ENCODE measurements at places on chromosomes 3 and 15. TPM values are rescaled to one million over a fixed set of nuclear protein-coding genes. Genes with fewer than 3 reads are reported as not detected.

Gene GJD2
- total RNA-seq = 6.5 TPM

Gene MGLL
- 31.4 TPM for total RNA-seq

Gene A4GNT
- total RNA-seq = not detected

Gene LRRIQ4
- total RNA-seq = 0.82 TPM

Gene FETUB
- total RNA-seq = not detected

Gene RHOV
- total RNA-seq = 9.4 TPM

Gene GPR62
- 0.41 TPM for total RNA-seq

Gene COL6A5
- total RNA-seq = under 0.01 TPM

Gene STAG1
- 92.5 TPM for total RNA-seq

Gene CLRN1
- total RNA-seq = not detected

Gene SUCNR1
- 0.41 TPM for total RNA-seq

DNA sequence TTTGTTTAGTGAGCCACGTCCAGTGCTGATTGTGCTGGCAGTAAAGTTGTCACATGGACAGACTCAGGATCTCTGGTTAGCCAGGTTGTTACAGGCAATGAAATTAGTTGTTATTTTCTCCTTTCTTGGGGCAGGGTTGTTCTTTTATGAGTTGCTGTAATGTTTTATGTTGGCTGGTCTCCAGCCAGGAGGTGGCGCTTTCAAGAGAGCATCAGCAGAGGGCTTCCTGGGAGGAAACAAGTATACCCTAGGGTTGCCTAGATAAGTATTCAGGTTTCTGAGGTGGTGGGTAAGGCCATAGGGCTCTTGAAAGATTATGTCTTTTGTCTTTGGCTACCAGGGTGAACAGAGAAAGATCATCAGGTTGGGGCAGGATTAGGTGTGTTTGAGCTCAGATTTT, 14.5 kb upstream of the CFAP20DC start:
- DNase-seq = no peak

GRCh38 chr15:38205526-38206272, 46.9 kb upstream of the SPRED1 start:
- DNase-seq = no peak

- no peak for DNase-seq
These were observed 99.5 kb downstream of the SNRPN start for GRCh38 chr15:25054329-25054728.

- no peak for DNase-seq
These were observed 81.1 kb downstream of the BTD start for GRCh38 chr3:15682561-15683185.

GRCh38 chr3:4805662-4806061, 173.6 kb upstream of the BHLHE40 start:
- no peak for DNase-seq

DNA sequence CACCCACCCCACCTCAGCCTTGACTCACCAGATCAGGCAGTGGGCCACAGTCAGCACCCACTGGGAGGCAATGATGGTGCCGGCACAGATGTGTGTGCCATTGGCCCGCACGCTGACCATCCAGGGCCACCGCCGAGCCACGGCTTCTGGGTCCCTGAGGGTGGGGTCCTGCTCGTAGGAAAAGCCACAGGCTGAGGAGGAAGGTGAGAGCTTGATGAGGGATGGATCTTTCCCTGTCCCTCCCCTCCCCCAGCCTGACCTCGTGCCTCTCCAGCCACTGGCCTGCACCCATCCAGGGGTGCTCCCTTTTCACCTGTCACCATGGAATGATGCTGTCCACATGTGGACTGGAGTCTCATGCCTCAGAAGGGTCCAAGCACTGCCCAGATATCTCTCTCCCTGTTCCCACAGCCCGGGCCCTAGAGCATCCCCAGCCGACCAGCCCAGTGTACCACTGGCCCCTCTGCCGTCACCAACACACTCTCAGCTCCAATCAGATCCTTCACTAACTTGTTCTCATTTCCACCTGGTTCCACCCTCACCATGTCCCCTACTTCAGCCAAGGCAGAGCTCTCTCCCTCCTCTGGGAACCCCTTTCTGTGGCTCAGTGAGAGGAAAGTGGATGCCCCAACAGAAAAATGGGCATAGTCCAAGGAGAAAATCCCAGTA, 2.0 kb downstream of the PRSS50 start:
- DNase-seq = no peak

DNA sequence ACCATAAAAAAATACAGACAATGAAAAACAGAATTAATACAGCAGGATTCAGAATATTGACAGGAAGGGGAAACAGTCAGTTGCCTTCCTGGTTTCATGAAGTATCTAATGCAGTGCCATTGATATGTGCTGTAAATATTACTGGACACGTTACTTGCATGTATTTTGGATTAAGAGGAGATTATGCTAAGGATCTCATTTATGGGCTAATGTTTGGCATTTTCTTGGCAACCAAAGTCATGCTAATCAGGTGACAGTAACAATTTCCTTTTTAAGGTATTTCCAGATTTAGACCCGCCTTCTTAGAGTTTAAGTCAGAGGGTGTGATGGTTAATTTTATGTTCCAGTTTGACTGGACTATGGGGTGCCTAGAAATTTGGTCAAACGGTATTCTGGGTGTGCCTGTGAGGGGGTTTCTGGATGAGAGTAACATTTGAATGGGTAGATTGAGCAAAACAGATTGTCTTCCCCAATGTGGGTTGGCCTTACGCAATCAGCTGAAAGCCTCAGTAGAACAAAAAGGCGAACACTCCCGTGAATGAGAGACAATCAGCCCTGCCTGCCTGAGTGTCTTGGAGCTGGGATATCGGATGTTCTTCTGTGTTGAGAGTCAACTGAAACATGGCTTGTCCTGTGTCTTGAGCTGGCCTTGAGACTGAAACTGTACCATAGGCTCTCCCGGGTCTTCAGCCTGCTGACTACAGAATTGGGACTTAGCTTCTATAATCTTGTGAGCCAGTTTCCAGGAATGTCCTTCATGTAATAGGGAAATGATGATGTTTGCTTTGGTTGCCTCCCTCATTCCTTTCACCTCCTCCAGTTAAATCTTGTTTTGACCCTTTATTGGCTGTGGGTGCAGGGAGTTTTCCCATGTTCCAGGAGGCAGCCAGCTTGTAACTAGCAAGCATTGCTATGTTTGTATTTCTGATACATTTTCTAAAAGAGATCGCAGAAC, 10.5 kb downstream of the SQOR start:
- no peak for DNase-seq

DNA sequence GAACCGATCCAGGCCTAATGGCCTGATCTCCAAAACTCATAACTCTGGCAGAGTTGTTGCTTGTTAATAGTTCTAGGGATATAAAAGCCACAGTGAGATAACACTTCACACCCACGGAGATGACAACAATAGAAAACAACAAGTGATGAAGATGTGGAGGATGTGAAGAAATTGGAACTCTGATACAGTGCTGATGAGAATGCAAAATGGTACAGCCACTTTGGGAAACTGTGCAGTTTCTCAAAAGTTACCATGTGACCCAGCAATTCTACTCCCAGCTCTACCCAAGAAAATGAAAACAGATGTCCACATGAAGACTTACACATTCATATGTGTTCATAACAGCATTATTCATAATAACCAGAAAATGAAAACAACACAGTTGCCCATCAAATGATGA, 3.8 kb downstream of the CMTM7 start:
- DNase-seq = no peak

- no peak for DNase-seq
These were observed 38.4 kb downstream of the NDUFB4 start for GRCh38 chr3:120634539-120634938.

DNA sequence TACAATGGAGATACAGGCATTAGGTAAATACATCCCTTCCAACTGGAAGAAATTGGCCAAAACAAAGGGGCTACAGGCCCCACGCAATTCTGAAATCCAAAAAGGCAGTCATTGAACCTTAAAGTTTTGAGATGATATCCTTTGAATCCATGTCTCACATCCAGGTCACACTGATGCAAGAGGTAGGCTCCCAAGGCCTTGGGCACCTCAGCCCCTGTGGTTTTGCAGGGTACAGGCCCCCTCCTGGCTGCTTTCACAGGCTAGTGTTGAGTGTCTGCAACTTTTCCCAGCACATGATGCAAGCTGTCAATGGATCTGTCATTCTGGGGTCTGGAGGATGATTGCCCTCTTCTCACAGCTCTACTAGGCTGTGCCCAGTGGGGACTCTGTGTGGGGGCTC, 766.7 kb downstream of the ZBBX start:
- no peak for DNase-seq

- no peak for DNase-seq
These were observed 94.1 kb downstream of the SENP2 start for GRCh38 chr3:185680231-185680630.

- DNase-seq = no peak
These were observed 44.1 kb upstream of the CMTM7 start for GRCh38 chr3:32347343-32348125.

DNA sequence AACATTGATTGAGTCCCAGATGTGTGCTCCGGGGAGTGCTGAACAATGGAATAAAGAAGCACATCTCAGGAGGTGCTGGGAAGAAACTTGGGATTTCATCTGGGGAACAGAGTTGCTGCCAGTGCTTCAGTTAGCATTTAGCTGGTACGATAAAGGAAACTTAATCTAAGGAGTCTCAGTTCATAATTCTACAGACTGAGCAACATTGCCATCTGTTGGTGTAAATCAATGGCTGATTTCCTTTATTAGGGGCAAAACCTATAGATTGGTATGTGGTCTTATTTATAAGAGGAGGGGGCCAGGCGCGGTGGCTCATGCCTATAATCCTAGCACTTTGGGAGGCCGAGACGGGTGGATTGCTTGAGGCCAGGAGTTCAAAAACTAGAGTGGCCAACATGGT, 8.9 kb downstream of the MKRN2OS start:
- DNase-seq = no peak

GRCh38 chr3:180358179-180358578, 243.8 kb upstream of the TTC14 start:
- DNase-seq = no peak

DNA sequence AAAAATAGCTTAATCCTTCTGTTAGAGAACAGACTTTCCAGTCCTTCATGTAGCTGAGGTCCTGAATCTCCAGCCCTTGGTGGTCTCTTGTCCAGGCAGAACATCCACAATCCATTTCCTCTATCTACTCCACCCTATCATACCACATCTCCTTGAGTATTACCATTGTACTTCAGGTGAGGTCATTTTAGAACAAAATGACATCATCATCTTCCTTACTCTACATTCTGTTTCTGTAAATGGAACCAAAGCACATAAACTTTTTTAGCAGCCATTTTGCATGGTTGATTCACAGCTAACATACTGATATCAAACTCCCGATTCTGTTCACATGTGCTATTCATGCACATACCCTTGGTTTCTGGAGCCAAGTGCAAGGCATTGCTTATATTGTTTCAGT, 112.4 kb downstream of the C3orf70 start:
- DNase-seq = no peak

GRCh38 chr3:139561959-139562676, 22.6 kb upstream of the RBP1 start:
- no peak for DNase-seq

- DNase-seq = no peak
These were observed 436.4 kb downstream of the SHQ1 start for GRCh38 chr3:72411843-72412242.

GRCh38 chr3:111277226-111277625, 205.6 kb downstream of the NECTIN3 start:
- no peak for DNase-seq

- DNase-seq = no peak
These were observed 260.4 kb upstream of the P2RY1 start for GRCh38 chr3:152574461-152575079.

- DNase-seq = no peak
These were observed 41.3 kb downstream of the MYH15 start for GRCh38 chr3:108469126-108469525.

DNA sequence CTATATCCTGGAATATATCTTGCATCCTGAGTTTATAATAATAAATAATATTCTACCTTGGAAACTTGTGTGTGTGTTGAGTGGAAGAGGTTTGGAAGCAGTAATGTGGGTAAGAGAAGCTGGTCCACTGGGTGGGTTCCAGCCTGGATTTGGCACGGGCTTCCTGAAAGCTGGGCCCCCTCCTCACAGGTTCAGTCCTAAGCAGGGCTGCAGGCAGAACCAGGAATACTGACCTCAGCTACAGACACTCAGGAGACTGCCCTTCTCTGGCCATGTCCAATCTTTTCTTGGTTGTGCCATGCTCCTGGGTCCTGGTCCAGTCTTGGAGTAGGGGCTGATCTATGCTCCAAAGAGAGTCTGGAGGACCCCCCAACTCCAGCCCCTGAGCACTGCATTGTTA, 4.5 kb downstream of the MYD88 start:
- DNase-seq = no peak

- no peak for DNase-seq
These were observed 11.0 kb upstream of the ARL14 start for GRCh38 chr3:160665784-160666526.

- no peak for DNase-seq
These were observed 115.9 kb downstream of the DCLK3 start for GRCh38 chr3:36648241-36649034.

DNA sequence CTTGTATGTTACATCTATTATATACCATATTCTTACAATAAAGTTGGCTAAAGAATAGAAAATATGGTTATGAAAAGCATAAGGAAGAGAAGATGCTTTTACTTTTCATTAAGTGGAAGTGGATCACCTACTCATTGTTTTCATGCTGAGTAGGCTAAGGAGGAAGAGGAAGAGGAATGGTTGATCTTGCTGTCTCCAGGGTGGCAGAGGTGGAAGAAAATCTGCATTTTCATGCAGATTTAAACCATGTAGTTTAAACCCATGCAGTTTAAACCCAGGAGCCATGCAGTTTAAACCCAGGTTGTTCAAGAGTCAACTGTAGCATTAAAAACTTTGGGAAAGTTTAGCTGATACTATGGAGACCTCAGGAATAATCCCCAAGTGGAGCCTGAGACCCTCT, 214.8 kb upstream of the NAALADL2 start:
- DNase-seq = no peak

DNA sequence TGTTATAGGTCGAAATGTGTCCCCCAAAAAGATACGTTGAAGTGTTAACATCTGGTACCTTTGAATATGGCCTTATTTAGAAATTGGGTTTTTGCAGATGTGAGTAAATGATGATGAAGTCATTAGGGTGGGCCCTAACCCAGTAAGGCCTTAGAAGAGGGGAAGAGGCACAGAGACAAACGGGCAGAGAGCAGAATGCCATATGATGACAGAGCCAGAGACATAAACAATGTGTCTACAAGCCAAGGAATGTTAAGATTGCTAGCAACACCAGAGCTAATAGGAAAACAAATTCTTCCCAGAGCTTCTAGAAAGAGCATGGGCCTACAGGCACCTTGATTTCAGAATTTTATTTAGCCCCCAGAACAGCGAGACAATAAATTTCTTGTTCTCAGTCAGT, 693.1 kb upstream of the NECTIN3 start:
- DNase-seq = no peak

- DNase-seq = no peak
These were observed 609 bp downstream of the RNF13 start for GRCh38 chr3:149813367-149814281.

GRCh38 chr15:65232520-65232919, 21.2 kb upstream of the CILP start:
- DNase-seq = no peak

DNA sequence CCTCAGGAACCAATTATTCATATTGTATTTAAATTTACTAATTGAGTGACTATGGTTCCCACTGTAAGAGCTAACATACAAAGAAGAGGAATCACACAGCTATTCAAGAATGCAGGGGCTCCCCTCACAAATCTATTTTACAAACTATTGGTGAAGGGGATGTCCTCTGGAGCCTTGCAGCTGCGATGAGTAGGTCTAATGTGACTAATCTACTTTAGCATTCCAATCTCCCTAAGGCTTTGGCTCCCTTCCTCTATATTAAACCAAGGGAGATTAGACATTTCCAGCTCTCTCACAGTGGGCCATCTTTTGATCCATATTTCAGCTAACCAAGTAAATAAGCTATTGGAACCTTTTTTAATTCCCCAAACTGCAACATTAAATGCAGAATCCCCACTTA, 514.2 kb upstream of the BCHE start:
- no peak for DNase-seq
